Skin of body (tissue), 3 donors: ENCODE measurements at places on chromosomes 6 and 20. TPM values are rescaled to one million over a fixed set of nuclear protein-coding genes. Genes with fewer than 3 reads are reported as not detected.

DNA sequence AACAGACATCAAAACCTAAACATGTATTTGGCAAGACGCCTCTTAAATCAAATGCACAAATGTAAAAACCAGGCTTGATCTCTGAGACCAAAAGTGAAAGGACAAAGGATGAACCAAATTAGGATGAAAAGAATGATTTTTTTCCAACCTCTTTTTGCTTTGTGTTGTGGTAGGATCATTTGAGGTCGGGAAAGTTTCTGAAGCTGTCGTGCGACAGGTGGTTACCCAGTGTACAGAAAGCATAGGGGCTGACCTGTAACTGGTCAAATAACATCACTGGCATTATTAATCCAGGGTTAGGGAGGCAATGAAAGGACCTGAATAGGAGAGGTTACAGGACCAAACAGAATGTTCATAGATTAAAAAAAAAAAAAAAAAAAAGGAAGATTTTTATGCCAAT is 18.1 kb upstream of the NOL7 start:
- no peak for DNase-seq

- no peak for DNase-seq
These were observed 72.9 kb downstream of the SGK1 start for GRCh38 chr6:134245041-134245440.

- DNase-seq, result no peak
These were observed 94.6 kb downstream of the LRRC1 start for GRCh38 chr6:53889365-53889764.

- DNase-seq, result no peak
These were observed 37.7 kb downstream of the DSE start for GRCh38 chr6:116408491-116408890.

GRCh38 chr6:115319823-115320222 is 740.9 kb downstream of the FRK start:
- DNase-seq, result no peak

GRCh38 chr6:46324706-46325105 is 153.9 kb upstream of the ENPP5 start:
- no peak for DNase-seq

DNA sequence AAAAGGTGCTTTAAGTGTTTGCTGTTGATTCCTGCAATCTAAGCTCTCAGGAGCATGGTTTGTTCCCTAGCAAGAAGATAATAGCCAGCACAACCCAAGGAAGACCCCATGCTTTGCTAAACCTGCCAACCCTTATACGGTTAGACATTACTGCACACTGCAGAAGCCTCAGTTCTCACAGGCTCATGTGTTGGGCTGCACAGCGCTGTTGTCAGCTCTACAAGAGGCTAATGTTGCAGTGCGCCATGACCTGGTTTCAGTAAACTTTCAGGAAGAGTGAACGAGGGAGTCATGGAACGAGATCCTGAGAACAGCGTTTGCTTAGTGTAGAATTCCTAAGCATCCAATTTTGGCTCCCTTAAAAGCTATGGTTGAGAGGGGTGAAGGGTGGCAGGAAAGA is 218.5 kb downstream of the ARHGAP18 start:
- DNase-seq, result no peak

The SAMD3 gene
- total RNA-seq, result 2.6 TPM

The EFCAB8 gene
- total RNA-seq, result not detected
